Esophagus mucosa (tissue), 1 donor: ENCODE measurements at places on chromosomes 6 and 20. TPM values are rescaled to one million over a fixed set of nuclear protein-coding genes. Genes with fewer than 3 reads are reported as not detected.

GRCh38 chr20:63253438-63254231 lies 628 bp downstream of the NKAIN4 start:
- no peak for ATAC-seq

DNA sequence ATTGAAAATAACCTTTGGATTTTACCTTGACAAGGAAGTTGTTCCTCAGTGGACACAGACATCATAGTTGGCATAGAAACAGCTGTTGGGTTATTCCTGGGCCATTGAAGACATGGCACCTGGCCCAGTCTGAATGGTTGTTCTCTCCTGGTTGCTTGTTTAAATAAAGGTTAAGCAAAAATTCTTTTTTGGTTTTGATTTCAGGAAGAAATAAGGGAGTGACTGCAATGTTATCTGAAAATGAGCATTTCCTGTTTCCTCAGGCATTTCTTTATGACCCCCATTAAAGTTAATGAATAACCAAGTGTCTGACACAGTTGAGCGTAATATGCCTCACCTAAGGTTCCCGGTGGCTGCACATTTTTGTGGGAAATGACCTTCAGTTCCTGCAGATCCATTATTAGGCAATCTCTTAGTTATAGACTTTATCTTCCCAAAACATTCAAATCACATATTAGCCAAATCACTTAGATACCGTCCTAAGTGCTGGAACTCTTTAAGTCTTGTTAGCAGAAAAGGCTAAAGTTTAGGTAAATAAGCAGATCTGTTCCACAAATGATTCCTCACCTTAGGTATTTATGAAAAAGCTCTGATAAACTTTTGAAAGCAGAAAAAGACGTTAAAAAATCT lies 648.7 kb upstream of the FLRT3 start:
- ATAC-seq = no peak

GRCh38 chr6:4651831-4652467 lies 124.3 kb upstream of the CDYL start:
- ATAC-seq = no peak

DNA sequence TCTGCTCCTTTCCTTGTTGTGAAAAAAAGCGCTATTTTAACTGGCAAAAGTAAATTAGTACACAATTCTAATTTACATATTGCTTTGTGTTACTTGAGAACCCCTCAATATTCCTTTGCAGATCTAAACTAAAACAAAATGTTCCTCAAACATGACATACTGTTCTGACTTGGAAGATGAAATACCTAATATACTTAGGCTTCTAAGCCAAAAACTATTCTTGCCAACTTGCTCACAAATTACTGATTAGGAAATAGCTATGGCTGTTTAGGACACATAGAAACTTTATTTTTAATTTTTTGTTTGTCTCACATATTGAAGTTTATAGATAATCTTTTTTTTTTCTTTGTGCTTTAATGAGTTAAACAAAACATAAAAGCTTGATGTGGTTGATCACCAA lies 542.2 kb downstream of the GRIK2 start:
- ATAC-seq = no peak

DNA sequence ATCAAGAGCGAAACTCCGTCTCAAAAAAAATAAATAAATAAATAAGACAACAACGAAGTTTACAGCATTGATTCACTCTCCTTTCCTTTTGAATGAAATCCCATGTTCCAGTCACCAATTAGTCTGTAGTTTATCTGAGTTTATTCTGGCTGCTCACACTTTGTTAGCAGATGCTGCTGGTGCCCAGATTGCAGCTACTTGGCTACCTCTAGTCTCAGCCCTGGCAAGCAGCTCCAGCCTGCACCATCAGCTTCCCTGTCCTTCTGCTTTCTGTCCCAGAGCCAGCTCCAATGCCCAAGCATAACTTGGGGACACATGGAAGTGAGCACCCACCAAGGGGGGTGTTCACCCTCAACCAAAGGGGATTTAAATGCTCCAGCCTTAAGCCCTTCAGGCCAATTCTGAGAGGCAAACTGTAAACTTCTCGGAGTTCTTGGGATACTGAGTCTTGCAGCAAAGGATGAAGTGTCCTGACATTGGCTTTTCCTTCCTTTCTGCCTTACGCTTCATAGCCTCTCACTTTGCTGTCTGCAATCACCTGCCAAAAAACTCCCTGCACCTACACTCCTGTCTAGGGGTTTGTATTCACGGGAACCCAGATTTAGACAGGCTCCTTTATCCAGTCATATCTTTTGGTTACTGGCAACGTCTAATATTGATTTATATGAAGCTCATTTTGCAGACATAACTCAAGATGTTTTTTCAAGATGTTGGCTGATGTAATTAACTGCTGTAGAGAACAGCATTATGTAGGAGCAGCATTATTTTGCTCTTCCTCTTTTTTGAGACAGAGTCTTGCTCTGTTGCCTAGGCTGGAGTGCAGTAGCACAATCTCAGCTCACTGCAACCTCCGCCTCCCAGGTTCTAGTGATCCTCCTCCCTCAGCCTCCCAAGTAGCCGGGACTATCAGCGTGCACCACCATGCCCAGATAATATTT lies 9.8 kb upstream of the TASP1 start:
- ATAC-seq = no peak

The IP6K3 gene
- 0.08 TPM for total RNA-seq

DNA sequence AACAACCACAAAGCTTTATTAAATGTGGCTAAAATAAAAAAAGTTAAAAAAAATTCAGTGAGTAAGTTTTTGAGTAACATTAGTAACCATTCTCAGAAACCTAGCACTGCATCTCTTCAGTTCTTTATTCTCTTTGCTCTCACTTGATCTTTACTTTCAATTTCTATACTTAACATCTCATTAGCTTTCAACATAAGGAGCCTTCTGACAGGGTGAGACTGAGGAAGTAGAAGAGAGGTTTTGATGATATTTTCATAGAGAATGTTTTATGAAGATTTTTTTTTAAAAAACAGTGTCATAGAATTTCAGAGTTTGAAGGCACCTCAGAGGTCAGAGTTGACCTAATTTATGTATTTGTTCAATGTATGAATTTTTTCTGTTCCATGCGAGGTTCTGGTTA lies 60.8 kb downstream of the FAM83B start:
- no peak for ATAC-seq

GRCh38 chr20:62133051-62133845 lies 9.9 kb downstream of the PSMA7 start:
- ATAC-seq = no peak

GRCh38 chr20:22389836-22390542 lies 194.4 kb downstream of the FOXA2 start:
- ATAC-seq = peak; percentile 93

DNA sequence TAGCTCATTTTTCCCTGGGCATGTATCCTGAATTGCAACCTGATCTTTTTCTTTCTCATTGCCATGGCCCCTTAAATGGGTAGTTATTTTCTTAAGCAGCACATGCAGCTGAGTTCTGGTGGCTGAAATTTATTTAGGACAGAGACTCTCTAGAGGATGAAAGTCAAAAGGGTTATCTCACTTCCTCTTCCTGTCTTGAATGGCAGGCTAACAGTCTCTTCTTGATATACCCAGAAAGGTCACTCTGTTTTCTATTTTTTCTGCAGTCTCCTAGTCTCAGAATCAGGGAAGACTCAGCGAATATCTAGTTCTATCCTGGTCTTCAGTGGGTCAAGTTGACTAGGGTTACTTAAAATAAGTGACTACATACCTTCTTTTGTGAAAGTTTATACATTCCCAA lies 243.3 kb downstream of the EPHA7 start:
- no peak for ATAC-seq

- ATAC-seq = no peak
These were observed 42.0 kb downstream of the PRL start for GRCh38 chr6:22254886-22255285.

DNA sequence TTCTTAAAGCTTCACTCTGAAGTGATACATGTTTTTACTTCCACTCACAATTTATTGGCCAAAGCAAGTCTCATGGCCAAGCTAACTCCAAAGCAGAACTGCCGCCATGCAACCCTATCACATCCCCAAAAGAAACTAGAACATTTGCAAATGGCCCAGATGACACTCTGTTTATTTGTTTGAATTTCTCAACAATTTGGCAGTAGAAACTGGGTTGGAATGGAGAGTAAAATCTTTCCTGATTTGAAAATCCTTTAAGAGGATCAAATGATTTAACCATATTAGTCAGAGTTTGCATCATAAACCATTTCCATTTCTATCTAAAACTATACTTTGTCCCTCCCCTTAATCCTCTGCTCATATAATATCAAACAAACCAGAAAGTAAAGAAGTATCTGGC lies 39.1 kb upstream of the E2F3 start:
- no peak for ATAC-seq

DNA sequence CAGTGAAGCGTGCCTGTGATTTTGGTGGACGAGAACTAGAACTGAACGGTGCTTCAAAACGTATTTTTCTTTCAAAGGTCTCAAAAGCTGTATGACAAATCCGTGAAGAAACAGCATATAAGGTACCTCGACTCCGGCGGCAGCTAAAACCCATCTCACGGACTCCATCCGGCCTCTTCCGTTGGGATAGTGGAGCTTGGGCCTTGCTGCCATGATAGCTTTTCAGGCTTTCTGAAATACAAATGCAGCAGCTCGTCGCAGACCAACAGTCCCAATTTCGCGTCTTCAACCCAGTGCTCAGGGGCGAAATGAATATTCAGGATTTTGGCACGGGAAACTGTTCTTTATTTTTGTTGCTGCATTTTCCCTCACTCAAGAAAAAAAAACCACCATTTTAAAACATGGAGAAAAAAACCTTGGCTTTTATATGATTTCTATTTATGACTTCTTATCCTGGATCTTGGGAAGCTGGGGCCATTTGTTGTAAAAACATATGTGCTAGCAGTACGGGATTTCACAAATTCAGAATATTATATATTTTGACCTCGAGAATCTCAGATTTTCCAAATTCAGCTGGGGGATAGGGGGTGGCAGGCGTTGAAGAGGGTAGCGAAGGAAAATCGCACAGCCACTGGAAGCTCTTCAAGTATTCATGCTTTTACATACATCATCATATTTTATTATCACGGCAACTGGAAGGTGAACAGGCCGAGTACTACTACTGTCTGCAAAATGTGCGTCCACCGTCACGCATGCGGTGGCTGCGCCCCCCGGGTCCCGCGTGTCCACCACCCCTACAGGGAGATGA lies 849 bp downstream of the GSTA4 start:
- no peak for ATAC-seq

The MROH8 gene
- total RNA-seq = 1.6 TPM

DNA sequence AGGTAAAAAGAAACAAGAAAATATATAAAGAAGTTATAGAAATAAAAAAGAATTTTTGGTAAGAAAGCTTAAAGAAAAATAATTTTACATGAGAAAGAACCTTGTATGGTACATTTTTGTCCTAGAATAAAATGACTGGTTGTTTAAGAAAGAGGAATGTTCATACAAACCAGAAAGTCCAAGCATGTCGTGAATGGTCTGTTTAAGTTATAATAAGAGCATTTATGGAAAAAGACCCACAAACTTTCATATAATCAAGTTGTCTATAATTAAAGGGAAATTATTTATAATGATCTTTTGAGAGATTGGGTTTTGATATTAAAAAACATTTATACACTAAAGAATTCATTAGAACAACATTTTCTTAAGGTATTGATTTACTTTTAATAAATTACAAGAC lies 27.8 kb upstream of the FAM110A start:
- ATAC-seq = no peak

The SSTR4 gene
- not detected for total RNA-seq

The DACT2 gene
- 0.44 TPM for total RNA-seq

DNA sequence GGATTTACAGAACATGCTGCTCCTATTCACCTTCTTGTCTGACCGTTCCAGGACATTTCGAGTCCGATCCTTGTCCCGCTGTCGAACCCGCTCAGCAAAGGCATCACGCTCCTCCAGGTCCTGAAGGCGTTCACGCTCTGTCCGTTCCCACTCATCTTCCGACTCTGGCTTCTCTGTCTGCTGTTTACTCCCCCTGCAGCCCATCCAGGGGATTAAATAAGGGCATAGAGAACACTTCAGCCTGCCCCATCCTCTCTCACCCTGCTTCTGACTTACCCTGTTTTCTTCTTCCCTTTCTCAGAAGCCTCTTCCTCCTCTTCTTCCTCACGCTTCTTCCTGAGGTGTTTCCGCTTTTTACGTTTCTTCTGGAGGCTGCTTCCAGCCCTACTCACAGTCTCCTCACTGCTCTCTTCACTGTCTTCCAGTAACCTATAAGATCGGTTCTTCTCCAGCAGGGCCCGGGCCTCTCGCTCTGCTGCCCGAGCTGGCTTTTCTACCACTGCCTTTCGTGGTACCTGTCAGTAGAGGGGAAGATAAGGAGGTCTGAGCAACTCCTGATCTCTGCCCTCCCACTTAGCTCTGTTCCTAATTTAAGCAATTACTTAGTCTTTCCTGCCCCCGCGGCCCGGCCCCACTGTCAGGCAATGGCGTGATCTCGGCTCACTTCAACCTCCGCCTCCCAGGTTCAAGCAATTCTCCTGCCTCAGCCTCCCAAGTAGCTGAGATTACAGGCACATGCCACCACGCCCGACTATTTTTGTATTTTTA lies 1.9 kb downstream of the DHX16 start:
- no peak for ATAC-seq

- ATAC-seq = no peak
These were observed 226.9 kb downstream of the TBC1D7 start for GRCh38 chr6:13101409-13101808.

The SRSF3 gene
- total RNA-seq = 216 TPM

The DDO gene
- 0.08 TPM for total RNA-seq

The RNF39 gene
- 2.6 TPM for total RNA-seq

- no peak for ATAC-seq
These were observed 198.6 kb downstream of the CDKAL1 start for GRCh38 chr6:20732896-20733295.

- no peak for ATAC-seq
These were observed 39.0 kb upstream of the PTPN1 start for GRCh38 chr20:50471231-50471630.

- ATAC-seq = no peak
These were observed 190.0 kb downstream of the C6orf118 start for GRCh38 chr6:165119231-165120020.

The FAM217A gene
- not detected for total RNA-seq

DNA sequence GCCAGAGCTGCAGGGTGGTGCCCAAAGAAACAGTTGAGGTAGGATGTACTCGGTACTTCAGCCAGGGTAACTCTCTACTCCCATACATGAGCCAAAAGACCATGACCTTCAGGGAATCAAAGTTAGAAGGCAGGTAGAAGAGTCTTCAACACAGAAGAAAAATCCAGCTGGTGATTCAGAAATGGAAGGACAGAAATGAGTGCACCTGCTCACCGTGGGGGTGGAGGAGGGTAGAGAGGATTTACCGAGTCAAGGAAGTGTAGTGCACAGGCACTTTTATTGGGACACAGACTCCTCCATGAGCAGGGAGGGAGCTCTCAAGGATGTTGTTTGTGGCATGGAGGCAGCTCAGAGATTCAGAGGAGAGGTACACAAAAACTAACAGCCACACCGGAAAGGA lies 330.3 kb upstream of the PRDM1 start:
- ATAC-seq = no peak

The GTSF1L gene
- not detected for total RNA-seq

- ATAC-seq = peak; percentile 100
These were observed 57.3 kb upstream of the MLIP start for GRCh38 chr6:54053881-54054391.

The MYCT1 gene
- 1.6 TPM for total RNA-seq

- ATAC-seq = no peak
These were observed 35.3 kb downstream of the TFAP2B start for GRCh38 chr6:50853939-50854338.

The OR2J3 gene
- total RNA-seq = not detected

The TMEM200A gene
- total RNA-seq = 0.16 TPM

GRCh38 chr6:104186831-104187230 lies 672.9 kb downstream of the HACE1 start:
- no peak for ATAC-seq

- ATAC-seq = no peak
These were observed 172.9 kb upstream of the EXOC2 start for GRCh38 chr6:865846-866245.
